ENCODE measurements at places on chromosomes 2 and 18.

DNA sequence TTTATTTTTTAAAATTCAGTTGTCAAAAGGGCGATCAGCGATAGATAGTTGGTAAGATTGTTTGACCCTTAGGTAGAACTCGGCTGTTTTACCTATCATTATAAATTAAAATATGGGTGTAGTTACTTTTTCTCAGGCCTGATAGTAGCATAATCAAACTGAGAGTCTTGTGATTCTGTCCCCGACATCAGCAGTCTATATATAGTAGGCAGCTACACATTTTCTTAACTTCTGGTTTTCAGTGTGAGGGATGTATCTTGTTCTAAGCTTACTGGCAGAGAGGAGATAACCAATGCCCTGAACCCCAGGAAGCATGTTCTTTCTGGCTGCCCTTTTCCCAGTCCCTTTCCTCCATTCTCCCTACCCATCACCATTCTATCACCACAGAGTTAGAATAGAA is 56.6 kb downstream of the XRCC5 start:
- no peak for DNase-seq

DNA sequence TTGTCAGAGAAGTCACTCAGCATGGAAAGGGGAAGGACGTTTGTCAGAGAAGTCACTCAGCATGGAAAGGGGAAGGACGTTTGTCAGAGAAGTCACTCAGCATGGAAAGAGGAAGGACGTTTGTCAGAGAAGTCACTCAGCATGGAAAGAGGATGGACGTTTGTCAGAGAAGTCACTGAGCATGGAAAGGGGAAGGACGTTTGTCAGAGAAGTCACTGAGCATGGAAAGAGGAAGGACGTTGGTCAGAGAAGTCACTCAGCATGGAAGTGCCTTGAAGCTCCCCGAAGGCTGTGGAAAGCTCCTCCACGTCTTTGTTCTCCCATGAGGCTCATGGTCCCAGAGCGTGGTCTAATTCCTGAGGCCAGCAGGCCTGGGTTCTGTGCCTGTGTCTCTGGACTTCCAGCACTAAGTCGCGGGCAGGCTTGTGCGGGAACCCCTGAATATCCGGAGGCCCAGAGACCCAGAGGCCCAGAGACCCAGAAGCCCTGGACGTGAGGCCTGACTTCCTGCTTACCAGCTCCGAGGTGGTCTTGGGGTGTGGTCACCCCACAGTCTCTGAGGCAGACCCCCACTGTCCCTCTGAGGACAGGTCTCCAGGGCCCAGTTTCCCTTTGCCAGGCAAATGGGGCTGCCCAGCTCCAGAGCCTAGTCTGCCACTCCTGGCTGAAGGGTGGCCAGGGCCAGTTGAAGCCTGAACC is 70.4 kb upstream of the TWIST2 start:
- no peak for DNase-seq

DNA sequence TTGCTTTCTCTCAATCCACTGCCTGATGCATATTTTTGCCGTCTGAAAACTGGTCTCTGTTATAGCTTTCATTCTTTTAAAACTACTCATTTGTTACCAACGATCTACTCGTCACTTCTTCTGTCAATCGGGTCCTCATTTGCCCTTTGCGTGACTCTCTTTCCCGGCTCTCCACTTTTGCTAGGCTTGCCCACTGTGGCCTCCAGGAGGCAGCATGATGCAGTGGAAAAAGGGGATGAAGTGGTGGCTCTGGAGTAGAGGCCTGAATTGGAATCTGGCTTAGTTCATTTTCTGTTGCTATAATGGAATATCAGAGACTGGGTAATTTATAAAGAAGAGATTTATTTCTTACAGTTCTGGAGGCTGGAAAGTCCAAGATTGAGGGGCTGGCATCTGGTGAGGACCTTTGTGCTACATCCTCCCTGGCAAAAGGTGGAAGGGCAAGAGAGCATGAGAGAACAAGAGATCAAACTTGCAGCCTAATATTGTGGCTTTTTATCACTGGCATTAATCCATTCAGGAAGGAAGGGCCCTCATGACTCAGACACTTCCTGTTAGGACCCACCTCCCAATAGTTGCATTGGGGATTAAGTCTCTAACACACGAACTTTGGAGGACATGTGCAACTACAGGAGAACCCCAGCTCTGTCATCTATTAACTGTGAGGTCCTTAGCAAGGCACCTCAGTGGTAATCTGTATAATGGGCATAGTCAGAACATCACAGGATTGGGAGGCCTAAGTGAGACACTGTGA is 15.4 kb downstream of the GDF7 start:
- DNase-seq: no peak

DNA sequence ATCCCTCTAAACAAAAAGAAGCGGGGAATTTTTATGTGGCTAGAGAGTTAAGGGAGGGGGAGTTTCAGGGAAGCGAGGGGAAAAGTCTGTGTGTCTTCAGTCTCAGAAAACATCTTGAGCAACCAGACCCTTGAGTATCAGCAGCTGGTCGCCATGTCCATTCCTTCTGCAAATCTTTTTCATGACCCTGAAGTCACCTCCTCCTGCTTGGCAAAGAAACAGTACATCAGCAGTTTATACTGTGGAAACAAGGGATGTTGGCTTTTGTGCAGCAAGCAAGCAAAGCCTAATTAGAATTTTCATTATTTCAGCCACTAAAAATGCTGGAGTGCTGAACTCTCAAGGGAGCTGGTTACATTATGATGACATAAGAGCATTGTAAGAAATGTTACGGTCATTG is 187.4 kb upstream of the SLC8A1 start:
- no peak for DNase-seq

DNA sequence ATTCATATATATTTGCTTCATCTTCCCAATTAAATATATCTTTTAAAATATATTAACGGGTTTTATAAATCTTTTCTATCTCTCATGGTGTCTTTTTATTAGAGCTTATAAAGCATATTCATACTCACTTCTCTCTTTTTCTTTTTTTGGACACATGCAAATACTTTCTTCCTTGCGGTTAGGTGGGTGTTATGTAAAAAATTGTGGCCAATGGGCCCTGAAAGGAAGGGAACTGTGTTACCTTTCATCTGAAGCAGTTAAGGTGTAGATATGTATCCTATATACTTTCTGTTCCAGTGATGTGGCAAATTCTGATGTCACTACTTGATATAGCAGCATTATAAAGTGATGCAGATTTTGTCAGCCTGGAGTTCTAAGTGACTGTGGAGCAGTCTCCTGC is 714.5 kb downstream of the PLCL1 start:
- DNase-seq: no peak

DNA sequence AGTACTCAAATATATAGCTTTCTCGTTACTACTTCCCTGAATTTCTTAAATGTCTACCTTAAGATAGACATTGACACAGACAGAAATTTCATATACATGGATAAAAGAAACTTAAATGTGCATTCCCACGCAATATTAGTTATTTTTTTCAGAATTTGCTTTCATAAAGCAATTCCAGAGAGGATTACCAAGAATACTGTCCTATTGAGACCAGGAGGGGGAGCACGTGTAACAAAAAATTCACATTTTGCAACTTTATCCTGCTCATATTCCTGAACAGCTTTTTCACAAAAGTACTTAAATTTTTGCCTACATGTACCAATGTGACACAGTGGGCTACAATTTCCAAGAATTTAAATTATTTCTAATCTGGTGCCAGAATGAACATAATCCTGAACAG is 30.7 kb upstream of the ERCC3 start:
- no peak for DNase-seq

GRCh38 chr2:23954325-23955014 is 14.2 kb downstream of the UBXN2A start:
- DNase-seq: no peak

DNA sequence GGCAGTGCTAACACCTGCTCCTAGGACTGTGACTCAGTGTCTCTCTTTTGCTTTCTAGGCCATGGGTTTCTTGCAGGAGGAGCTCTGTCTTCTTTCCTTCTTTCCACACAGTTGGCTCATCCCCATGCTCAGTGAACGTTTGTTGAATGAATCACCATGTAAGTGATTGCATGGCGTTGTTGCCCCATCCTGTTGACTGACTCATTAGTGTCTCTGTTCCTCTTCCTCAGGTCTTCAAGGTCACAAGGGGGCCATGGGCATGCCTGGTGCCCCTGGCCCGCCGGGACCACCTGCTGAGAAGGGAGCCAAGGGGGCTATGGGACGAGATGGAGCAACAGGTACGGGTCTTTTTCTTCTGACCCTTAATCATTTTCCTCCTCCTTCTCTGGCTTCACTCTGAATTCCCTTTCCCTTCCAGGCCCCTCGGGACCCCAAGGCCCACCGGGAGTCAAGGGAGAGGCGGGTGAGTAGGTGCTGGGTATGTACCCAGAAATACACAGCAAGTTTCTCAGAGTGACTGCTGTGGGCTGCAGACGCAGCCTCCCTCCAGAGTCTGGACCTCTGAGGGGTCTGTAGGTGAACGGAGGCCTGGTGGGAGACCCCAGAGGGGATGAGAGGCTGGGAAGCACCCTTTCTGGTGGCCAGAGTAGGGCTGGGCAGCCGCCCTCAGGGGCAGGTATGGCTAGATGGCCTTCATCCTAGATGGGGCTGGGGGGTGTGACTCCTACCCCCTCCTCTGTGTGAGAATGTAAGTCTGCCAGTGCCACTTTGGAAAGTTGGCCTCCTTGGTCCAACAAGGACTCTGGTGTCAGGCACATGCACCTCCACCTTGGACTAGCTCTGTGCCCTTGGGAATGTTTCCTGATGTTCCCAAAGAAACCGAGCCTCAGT is 32.4 kb downstream of the MARCO start:
- DNase-seq: no peak

- no peak for DNase-seq
These were observed 45.7 kb downstream of the QPCT start for GRCh38 chr2:37389989-37390765.

DNA sequence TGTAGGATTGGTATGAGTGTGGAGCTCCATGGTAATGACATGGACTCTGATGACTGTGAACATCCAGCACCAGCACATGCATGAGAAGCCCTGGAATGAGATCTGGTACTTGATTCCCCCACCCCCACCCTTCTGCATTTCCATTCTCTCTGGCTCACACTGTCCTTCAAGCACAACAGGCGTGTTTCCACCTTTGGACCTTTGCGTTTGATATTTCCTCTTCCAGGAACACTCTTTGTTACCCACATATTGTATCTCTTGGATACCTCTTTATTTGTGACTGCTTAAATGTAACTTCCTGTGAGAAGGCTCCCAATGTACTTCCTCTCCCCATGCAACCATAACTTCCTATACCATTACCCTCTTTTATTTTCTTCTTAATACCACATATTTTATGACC is 263.8 kb downstream of the HNMT start:
- no peak for DNase-seq

DNA sequence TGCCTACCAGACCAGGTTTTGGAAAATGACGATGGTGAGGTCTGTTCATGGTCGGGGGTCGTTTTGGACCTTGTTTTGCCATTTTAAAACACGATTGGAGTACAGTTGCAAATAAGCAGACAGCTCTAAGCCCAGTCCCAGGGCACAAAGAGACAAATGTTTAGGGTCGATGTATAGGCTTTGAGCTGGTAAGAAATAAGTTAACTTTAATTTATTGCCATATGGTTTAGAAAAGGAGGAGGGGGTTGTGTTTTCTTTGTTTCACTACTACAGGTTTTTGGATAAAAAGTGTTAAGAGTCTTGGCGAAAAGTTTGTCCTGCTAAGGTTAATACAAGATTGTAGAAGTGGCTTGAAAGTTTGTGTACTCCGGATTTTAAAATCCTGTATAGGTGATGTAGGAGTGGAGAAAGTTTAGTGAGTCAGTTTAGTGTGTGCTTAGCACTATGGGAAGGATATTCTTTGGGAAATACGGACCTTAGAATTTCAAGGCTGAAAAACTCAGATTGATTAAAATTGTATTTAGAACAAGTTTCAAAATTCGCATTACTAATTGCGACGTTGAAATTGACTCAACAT is 1.3 kb downstream of the KCMF1 start:
- no peak for DNase-seq

DNA sequence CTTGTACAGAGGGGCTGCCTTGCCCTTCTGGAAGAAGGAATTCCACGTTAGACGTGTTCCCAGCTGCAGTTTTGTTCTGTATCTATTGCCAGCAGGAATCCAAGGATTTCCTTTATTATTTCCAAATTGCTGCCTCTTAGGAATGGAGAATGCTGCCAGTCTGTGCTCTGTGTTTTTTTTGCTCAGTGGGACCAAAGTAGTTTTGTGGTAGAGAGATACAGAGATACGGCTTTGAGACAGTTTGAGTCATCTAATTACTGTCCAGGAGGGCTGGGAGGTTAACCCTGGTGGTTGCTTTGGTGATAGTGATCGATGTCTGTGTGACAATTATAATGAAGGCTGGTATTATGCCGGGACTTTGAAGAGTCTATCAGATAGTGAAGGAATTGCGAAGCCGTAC is 26.3 kb downstream of the ASAP2 start:
- DNase-seq: no peak

DNA sequence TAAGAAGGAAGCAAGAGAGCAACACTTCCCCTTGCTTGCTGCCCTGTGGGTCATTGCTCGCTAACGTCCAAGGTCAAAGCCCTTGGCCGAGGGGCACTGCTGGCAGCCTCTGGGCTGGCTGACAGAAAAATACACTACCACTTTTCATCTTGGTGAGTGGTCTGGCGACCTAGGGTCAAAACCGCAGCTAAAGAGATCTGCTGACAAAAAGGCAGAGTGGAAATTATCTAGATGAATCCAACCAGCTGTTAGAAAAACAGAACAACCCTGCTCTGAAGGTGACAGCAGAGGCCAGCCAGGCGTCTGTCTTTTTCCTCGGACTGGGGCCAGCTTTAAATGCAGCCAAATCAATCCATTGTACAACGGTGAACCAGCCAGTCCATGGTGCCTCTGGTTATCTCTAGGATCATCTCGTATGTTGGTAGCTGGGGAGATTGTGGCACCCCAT is 92.6 kb downstream of the CD8B2 start:
- DNase-seq: no peak

- DNase-seq: no peak
These were observed 242.4 kb upstream of the TANK start for GRCh38 chr2:160917850-160918249.

GRCh38 chr2:181243319-181243718 is 213.9 kb upstream of the ITGA4 start:
- no peak for DNase-seq

- DNase-seq: no peak
These were observed 28.3 kb downstream of the DRC1 start for GRCh38 chr2:26429779-26430578.

DNA sequence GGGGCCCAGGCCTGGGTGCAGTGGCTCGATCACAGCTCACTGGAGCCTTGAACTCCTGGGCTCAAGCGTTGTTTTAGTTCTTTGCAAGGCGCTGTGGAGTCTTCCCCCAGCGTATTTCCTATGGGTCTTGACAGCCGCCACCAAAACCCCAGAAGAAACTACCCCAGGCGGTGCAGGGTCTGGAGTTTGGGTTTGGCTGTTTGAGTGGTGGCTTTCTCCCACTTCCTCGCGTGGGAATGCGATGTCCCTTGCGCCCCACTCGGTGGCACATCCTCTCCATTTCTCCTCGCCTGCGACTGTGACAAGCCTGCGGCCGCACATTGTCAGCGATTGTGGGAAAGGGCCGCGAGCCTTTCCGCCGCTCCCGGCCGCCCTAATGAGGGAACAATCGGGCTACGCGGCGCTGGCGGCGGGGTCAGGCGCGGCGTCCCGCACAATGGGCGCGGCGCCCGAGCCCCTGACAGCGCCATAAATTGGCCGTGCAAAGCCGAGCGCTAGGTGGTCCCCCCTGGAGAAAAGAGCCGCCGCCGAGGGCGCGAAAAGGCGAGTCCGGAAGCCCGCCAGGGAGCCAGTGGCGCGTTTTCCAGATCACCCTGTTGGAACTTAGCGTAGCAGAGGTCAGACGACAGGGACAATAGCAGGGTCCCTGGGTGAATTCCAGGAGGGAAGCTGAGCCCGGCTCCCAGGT is 194.9 kb upstream of the POU3F3 start:
- no peak for DNase-seq

Measured in stimulated activated CD8-positive, alpha-beta memory T cell treated with anti-CD3 and anti-CD28 coated beads, Interleukin-15, amount 100 ng/mL, for 1 hour (primary cell).